SK-N-MC (cell line): ENCODE measurements at places on chromosomes 3 and 15.

DNA sequence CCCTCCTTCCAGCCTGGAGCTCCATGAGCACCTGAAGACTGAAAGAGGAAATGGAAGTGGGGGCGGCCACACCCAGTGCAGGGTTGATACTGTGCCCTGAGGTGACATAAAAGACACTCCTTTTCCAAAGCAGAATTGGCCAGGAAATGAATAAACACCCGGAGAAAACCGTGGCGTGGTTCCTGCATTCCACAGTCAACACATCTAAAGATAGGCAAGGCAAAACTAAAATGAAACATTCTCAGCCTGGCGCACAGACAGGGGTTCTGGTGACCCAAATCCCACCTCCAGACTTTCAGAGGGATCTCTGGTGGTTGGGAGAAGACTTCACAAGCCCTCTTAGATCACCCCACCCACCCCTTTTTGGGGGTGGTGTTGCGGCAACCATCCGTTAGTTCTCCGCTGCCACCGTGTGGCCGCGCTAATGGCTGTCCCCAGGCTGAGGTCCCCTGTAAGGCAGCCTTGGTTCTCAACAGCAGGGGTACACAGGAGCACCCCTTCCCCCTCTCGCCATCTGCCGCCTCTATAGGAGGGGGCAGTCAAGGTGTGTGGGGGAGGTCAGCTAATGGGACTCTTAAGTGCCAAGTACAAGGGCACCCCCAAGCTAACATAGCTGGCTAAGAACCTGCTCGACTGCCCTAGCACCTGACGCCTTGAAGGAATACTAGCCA lies 2.5 kb upstream of the MST1R start:
- DNase-seq, result no peak

DNA sequence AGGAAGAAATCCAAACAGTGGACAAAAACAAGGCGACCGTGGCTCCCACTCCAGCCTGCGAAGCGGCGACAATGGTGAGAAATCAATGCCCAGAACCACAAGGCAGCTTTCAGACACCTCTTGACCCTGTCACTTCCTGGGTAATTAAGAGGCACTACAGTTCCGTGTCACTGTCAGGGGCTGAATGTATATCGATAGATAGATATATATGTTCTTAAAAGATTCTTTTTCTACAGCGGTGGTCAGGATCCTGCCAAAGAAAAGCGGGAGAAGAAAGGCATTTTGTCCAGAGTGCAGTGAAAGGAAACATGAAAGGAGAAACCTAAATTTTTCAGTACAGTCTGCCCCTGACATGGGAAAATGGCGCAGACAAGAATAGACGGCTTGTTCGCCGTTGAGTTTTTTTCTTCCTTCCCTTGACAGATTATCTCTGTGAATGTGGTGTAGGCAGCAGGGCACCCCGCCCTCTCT lies 56.2 kb upstream of the HES1 start:
- no peak for DNase-seq

DNA sequence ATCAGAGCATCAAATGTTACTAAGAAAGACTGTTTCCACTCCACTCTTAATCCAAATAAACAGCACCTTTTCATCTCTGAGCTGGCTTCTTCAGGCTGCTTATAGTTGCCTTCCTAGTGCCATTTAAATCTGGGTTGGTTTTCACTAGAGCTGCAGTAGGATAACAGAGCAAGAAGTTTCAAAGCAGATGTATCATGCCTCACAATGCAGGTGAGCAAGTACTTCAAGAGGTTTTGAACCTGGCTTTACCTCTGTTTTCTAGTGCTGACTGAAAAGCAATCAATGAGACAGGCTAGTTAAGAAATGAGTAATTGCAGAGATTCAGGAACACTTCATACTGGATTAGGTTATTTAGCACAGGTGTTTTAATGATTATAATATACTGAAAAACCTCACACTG lies 147.7 kb upstream of the SATB1 start:
- DNase-seq, result no peak

DNA sequence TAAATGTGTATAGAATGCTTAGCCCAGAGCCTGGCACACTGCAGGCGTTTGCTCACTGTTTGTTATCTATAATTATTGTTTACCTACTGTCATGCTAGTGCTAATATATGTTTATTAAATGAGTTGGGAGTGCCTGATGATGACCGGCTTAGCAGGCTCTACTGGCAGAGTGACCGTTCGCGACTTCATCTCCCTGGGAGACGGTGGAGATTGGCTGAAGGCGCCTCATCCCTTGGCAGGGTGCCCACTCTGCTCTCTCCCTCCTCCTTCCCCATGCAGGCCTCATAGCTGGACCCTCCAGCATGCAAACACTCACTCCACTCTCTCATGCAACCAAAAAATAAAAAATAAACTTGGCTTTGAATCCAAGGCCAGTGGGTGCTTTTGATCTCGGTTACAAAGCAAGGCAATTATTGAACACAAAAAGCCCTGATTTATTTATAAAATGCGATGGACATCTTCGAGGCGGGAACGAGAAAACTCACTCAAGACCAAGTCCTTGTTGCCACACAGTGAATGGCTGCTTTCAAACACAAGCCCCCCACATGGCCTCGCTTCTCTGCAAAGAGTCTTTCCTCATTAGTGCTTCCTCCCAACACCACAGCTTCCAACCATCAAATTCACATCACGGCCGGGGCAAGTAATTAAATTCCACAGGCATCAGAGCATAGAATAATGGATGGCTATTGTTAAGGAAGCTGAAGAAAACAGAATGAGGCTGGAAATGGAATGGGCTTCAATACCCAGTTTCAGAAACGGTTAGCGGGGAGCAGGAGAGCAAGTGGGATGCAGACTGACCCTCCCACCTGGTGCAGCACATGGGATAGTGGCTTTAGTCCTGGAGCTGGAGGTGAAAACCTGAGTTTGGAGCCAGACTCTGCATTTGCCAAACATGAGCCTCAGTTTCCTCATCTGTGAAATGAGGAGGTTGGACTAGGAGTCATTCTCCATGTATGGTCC lies 135.7 kb upstream of the RAD18 start:
- DNase-seq, result no peak

DNA sequence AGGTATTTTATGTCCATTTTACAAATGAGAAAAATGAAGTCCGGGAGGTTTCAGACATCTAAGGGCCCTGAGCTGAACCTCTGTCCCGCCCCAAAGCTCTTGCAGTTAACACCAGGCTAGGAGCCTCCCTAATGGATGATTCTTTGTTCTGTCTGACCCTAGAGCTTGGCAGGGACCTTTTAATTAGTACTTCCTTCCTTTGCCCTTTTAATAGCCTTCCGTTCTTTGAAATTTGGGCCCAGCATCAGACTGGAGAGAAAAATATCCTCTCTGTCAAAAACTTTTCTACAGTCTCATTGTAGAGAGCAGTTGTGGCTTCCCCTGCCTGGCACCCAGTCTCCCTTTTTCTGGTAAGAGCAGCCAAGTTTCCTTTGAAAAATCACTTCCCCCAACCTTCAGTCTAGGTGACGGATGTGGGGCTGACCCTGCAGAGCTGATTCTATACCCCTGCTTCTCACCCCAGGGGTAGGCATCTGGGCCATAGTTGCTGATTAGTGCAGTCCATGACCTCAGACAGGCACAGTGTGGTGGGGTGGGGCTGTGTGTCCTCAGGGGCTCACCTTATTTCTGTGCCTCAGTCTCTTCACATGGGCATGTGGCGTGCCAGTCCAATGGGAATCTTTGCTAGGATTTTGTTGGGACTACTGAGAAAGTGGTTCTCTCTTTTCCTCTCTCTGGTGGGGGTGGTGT lies 220.4 kb downstream of the ADAMTS9 start:
- no peak for DNase-seq

DNA sequence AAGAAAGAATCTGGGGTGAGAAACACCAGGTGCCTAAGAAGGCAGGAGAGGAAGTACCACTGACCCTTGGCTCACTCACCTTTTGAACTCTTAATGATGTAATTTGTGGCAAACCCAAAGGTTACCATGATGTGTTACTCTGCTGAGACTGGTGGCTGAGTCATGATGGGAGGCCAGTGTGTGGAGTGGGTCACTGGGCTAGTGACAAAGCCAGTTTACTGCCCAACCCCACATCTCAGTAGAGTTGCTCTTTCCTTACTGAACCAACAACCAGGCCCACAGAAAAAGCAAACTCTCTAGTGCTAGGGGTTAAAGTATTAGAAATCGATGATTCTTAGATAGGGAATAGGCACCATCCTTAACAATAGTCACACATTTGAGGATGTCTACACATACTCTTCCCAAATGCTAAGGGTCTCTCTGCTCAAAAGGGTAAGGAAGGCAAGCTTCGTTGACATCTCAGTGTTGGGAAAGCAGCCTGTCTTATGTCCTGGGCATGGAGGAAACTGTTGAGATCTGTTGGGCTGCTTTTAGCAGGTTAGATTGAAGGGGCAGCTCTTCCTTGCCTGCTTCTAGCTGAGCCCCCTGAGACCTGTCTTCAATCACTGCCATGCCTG lies 3.1 kb downstream of the RBP2 start:
- DNase-seq, result no peak

- no peak for DNase-seq
These were observed 298.4 kb downstream of the SATB1 start for GRCh38 chr3:18126772-18127171.

DNA sequence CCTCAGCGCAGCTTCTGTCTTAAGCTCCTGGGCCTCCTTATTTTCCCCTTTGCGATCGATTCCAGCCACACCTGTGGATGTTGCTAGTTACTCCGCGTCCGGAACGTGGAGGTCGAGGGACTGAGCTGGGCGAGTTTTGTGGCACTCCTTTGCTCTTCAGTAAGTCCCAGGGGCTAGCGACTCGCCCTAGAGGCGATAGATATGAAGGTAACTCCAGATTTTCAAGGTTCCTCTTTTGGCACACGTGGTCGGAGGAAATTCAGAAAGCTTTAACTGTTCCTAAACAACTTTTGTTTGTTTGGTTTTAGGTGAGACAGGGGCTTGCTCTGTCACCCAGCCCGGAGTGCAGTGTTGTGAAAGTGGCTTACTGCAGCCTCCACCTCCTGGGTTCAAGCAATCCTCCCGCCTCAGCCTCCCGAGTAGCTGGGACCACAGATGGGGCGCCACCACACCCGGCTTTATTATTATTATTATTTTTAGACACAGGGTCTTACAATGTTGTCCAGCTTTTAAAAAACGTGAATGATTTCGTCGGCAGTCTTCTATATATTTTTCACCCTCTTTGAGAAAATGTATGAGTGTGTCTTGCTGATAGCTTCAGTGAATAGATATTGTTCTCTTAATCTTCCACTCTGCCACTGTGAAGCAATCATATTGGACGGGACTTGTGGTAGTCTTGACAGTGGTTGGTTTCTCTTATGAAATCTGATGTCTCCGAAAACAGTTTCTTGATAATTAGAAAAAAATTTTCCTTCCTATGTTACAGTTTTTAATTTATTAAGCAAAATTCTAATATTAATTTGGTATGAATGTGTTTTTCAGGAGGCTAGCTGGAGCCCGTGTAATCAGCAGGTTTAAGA lies 785 bp downstream of the MFSD1 start:
- DNase-seq, result no peak
